ENCODE measurements at places on chromosomes 11 and 22.

- DNase-seq, result no peak
Measured at GRCh38 chr22:27911330-27911729, 7.7 kb downstream of the PITPNB start.

DNA sequence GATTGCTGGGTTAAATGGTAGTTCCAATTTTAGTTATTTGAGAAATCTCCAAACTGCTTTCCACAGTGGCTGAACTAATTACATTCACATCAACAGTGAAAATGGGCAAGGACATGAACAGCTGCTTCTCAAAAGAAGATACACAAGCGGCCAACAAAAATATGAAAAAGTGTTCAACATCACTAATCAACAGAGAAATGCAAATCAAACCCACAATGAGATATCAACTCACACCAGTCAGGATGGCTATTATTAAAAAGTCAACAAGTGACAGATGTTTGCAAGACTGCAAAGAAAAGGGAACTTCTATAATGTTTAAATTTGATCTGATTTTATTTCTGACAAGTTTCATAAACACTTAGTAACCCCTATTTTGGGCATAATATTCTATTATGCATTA is 537.5 kb downstream of the DLG2 start:
- no peak for DNase-seq

DNA sequence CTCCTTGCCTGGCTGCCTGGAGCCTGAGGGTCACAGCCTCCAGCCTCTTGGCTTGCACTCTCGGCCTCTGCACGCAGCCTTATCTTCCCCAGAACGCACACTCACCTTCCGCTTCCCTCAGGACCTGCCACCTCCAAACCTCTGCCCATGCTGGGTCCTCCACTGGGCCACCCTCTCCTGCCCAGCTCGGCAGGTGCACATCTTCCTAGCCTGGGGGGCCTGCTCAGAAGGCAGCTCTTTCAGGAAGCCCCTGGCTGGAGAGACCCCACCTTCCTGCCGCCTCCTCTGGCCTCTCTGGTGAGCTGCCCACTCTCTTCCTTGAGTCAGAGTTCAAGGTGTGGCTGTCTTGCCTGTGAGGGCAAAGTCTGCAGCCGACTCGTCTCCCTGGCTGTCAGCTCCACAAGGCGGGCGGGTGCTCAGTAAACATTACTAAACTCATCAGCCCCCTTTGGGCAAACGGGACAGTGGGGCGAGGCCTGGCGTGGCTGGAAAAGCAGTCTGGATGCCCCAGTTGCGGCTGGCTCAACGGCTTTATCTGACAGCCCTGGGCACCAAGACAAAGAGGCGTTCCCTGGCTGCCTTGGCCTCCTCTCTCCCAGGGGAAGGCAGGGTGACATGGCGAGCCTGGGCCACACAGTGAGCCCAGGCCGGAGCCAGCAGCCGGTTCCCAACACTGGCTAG is 1.7 kb upstream of the LINC01488 start:
- no peak for DNase-seq

DNA sequence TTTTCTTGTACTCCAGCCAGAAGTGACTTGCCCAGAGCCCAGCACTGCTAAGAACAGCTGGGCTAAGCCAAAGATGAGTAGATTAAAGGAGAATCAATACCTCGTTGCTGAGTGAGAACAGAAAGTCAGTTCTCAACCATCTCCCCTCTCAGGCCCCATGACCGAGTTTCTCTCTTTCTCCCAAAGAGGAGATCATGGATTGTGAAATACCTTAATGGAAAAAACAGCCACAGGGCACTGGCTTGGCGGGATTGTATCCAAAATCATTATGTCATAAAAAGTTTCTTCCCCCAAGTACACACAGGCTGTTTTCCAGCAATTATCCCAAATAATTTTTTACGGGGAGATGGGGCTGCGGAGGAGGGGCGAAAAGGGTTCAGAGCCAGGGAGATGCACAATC is 111.8 kb upstream of the TMEM45B start:
- DNase-seq, result no peak

- DNase-seq, result no peak
Measured at GRCh38 chr22:42773167-42773566, 52.5 kb upstream of the A4GALT start.
